ENCODE measurements at places on chromosomes 7 and 10. TPM values are rescaled to one million over a fixed set of nuclear protein-coding genes. Genes with fewer than 3 reads are reported as not detected.

The DNMBP gene
- 15.4 TPM for total RNA-seq

DNA sequence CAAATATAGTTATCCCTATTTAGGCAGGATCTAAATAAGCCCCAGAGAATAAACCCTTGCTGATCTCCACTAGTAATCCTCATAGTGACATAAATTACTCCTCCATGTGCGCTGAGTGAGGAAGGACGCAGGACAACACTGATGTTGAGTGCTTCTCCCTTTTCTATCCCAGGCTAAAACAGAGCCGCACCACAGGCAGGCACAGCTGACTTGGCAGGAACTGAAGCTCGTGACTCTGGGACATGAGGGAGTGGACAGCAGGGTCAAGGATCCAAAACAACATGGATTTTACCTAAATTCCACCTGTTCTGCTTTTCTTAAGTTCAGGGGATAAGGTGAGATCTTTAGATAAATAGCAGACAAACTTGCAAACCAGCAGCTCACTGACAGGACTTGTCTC, 46.0 kb downstream of the VOPP1 start:
- H3K27ac ChIP-seq, result no peak overlapping the region
- no peak for DNase-seq
- no peaks in the 10 kb centered on the region for H3K27me3 ChIP-seq
- H3K4me1 ChIP-seq, result peaks cover 17% of the 10 kb centered on the region

GRCh38 chr10:17910125-17910789, 41.5 kb upstream of the SLC39A12 start:
- no peaks in the 10 kb centered on the region for H3K27me3 ChIP-seq
- no peaks in the 10 kb centered on the region for H3K4me1 ChIP-seq
- no peaks in the 10 kb centered on the region for H3K36me3 ChIP-seq
- no peak overlapping the region for H3K4me3 ChIP-seq

GRCh38 chr7:31114593-31115343, 62.7 kb downstream of the ADCYAP1R1 start:
- H3K27ac ChIP-seq, result no peak overlapping the region
- H3K4me1 ChIP-seq, result no peaks in the 10 kb centered on the region
- H3K4me3 ChIP-seq, result no peak overlapping the region
- DNase-seq, result no peak
- H3K27me3 ChIP-seq, result no peaks in the 10 kb centered on the region

The MPP7 gene
- 19.1 TPM for total RNA-seq

DNA sequence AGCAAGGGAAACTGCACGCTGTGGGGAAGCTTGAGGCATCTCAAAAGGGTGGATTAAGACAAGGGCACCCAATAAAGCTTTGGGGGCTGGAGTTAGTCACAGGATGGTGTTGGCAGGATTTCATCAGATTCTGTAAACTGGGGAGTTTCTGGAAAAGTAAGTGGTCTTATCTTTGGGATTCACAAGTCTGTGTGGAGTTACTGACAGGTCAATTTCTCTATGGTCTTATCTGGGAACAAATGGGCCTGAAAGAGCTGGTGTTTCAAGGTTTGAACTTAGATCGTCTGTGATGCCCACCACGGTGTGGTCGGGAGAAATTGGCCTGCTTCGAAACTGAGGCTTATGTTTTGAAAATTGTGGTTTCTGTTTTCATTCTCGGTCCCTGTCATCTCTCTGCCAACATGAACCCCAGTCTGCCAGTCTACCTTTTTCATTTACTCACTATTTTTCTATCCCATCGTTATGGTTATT, 23.8 kb upstream of the AOAH start:
- no peak overlapping the region for H3K4me3 ChIP-seq
- H3K27me3 ChIP-seq, result no peaks in the 10 kb centered on the region
- H3K27ac ChIP-seq, result no peak overlapping the region
- H3K4me1 ChIP-seq, result peaks cover 20% of the 10 kb centered on the region

- H3K4me3 ChIP-seq, result no peak overlapping the region
- no peaks in the 10 kb centered on the region for H3K27me3 ChIP-seq
- no peak overlapping the region for H3K27ac ChIP-seq
- DNase-seq, result no peak
These were observed 125.1 kb downstream of the THSD7A start for GRCh38 chr7:11706666-11707605.

The NKX1-2 gene
- not detected for total RNA-seq

The STEAP2 gene
- total RNA-seq, result not detected

DNA sequence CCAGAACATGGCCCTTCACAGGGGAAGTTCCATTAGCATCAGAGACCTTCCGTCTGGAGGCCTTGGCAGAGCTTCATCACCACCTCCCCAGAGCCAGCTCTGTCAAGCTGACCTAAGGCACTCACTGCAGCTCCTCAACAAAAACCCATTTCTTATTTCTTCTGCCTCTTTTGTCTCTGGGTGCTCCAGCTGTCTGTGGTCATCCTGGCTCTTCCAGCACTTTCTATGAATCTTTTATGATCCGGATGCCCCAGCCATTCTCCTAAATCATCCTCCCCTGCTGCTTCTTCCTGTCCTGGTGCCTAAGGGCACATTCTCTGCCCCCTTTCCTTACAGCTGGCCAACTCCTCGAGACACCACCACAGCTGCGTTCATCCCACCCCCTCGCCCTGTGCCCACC, 171.7 kb upstream of the INSYN2A start:
- H3K27me3 ChIP-seq, result no peaks in the 10 kb centered on the region
- DNase-seq, result no peak

The CREB3L2 gene
- 45.9 TPM for total RNA-seq

DNA sequence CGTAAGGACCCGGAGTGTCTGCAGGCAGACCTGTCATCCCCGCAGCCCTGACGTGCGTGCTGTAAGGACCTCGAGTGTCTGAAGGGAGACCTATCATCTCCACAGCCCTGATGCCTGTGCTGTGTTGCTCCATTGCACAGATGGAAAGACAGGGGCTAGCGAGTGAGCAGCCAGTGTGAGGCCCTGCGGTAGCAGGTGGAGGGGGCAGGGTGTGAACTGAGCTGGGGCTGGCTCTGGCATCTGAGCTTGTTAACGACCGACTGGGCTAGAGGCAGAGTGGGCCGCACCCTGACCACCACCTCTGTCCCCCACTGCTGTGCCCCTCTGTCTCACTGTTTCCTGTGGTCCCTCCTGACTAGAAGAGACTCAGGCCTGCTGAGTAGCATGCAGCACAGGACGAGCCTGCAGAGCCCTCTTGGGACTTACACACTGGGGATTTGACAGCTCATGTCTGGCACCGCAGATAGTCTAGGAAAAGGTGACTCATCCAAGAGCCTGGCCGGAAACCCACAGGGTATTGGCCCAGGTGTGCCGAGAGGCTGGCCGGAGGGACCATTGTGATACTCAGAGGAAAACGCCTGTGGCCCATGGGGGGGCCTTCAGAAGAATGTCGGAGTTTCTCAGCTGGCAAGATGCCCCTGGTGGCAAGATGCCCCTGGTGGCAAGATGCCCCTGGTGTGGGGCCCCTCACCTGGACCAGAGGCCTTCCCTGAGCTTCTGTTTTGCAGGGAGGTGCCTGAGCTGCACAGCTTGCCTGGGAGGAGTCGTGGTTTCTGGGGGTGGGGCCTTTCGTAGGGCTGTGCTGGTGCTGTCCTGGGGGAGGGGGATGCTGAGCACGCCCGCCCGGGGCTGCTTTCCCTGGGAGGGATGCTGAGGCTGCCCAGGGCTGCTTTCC, 34.3 kb downstream of the INPP5A start:
- H3K36me3 ChIP-seq, result no peaks in the 10 kb centered on the region
- H3K4me1 ChIP-seq, result peaks cover 54% of the 10 kb centered on the region
- DNase-seq, result peak; percentile 50
- no peaks in the 10 kb centered on the region for H3K27me3 ChIP-seq
- H3K4me3 ChIP-seq, result no peak overlapping the region

GRCh38 chr7:8042796-8043535, 74.4 kb downstream of the GLCCI1 start:
- H3K4me3 ChIP-seq, result no peak overlapping the region
- no peak overlapping the region for H3K27ac ChIP-seq
- DNase-seq, result no peak

DNA sequence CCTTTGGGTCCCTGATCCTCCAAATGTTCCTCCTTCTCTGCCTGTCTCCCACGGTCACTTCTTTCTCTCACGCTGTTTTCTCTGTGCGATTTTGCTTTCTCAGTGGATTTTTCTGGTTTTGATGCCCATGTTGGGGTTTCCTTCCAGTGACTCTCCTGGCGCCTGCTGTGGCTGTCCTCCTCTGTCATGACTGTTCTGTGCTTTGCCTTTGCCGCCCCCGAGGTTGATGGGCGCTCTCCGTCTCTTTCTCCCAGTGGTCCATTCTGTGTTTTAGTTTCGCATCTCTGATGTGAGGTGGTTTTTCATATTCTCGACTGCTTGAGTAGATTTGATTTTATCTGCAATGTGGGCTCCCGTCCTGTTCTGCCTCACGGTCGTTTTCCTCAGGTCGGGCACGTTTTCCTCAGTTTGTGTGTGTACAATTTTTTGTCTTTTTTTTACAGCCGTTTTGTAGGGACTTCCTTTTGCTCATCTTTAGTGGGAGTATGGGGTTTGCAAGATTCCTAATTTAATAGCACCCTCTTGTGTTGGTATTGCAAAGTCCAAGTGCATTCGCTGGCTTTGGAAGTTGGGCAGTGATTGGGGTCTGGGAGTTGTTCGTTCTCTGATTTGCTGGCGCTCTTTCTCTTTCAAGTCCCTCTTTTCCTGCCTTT, 100.0 kb downstream of the INPP5A start:
- H3K4me3 ChIP-seq, result no peak overlapping the region
- no peak overlapping the region for H3K27ac ChIP-seq
- H3K4me1 ChIP-seq, result no peaks in the 10 kb centered on the region
- H3K36me3 ChIP-seq, result no peaks in the 10 kb centered on the region
- no peak for DNase-seq

GRCh38 chr7:96228760-96229159, 93.1 kb downstream of the SLC25A13 start:
- H3K36me3 ChIP-seq, result no peaks in the 10 kb centered on the region
- no peaks in the 10 kb centered on the region for H3K4me1 ChIP-seq
- no peaks in the 10 kb centered on the region for H3K27me3 ChIP-seq
- no peak overlapping the region for H3K27ac ChIP-seq
- DNase-seq, result no peak

DNA sequence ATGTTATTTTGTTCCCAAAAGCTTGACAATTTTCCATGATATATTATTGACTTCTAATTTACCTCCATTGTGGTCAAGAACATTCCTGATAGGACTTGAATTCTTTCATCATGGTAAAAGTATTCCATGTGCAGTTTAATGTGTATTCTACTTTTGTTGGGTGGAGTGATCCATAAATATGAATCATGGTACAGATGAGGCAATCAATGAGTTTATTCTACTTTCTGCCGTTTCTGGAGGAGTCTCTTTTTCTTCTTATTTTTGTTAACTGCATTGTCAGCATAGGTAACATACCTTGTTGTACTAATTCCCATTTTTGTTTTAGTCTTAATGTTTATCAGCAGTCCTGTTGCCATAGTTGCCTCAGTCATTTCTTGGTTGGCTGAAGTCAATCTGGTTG, 69.6 kb downstream of the SHOC2 start:
- H3K4me1 ChIP-seq, result no peaks in the 10 kb centered on the region
- no peak for DNase-seq
- no peak overlapping the region for H3K4me3 ChIP-seq

DNA sequence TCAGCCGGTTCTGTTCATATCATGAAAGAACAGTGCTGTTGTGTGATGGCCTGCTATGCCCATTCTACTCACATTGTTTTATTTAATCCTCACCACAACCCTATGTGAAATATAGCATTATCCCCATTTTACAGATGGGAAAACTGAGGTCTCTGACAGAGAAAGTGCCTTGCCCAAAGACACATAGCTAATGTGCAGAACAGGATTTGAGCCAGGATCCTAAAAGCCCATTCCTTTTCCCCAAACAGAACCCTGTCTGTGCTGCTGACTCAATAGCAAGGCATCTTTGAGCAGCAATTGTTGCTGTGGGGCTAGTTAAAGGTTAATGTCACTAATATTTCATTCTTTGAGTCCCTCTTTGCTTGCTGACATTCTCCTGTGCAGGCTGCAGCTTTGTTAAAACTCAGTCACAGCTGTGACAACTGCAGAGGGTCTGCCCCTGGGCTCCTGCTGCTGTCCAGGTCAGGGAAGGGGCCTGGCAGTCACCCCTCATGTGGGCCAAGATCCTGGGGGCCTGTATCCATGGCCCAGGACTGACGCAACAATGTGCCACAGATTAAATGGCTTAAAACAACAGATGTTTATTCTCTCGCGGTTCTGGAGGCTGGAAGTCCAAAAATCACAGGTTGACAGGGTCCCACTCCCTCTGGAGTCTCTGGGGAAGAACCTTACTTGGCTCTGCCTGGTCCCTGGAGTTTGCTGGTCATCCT, 40.4 kb downstream of the AFAP1L2 start:
- no peak overlapping the region for H3K4me3 ChIP-seq
- H3K27me3 ChIP-seq, result no peaks in the 10 kb centered on the region
- H3K36me3 ChIP-seq, result no peaks in the 10 kb centered on the region
- H3K4me1 ChIP-seq, result peaks cover 15% of the 10 kb centered on the region
- H3K27ac ChIP-seq, result no peak overlapping the region

- H3K27me3 ChIP-seq, result no peaks in the 10 kb centered on the region
- no peak overlapping the region for H3K27ac ChIP-seq
- DNase-seq, result no peak
- H3K4me3 ChIP-seq, result no peak overlapping the region
These were observed 72.3 kb downstream of the AMPH start for GRCh38 chr7:38558761-38559345.

The GPR158 gene
- total RNA-seq, result not detected

DNA sequence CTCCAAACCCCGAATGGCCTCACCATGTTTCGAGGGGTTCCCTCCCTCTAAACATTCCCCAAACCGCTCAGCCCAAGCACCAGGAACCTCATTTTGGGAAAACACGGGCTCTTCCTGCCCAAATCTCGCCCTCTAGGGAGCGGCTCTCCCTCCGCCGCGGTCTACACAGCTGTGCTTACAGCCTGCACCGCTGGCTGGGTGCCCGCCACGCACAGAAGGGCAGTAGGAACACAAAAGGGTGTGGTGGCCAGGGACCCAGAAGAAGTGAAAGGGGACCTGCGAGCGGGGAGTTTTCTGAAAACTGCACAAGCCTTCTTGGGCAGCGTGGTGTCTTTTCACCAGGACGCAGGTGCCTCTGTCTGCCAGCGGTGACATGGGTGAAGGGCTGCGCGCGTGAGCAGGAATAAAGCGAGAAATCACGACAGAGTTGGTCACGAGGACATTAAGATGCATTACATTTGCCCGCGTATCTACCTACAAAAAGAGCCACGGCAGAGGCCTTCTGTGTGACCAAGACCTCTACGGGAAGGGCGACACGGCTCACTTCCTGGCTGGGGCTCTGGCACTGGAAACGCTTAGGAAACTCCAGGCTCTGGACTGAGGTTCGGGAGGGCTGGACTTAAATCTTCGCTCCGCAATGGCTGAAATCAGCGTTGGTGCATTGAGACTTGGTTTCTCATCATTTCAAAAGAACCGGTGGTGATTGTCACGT, 171.7 kb downstream of the LSM5 start:
- H3K27me3 ChIP-seq, result no peaks in the 10 kb centered on the region
- no peak overlapping the region for H3K4me3 ChIP-seq
- H3K27ac ChIP-seq, result no peak overlapping the region
- no peaks in the 10 kb centered on the region for H3K36me3 ChIP-seq
- DNase-seq, result no peak
- no peaks in the 10 kb centered on the region for H3K4me1 ChIP-seq

- H3K36me3 ChIP-seq, result no peaks in the 10 kb centered on the region
- H3K4me1 ChIP-seq, result no peaks in the 10 kb centered on the region
- H3K4me3 ChIP-seq, result no peak overlapping the region
- H3K27me3 ChIP-seq, result no peaks in the 10 kb centered on the region
- no peak for DNase-seq
These were observed 10.3 kb downstream of the SLC13A4 start for GRCh38 chr7:135717693-135718092.
